ENCODE measurements at places on chromosomes 4 and X.

- DNase-seq = no peak
Measured at GRCh38 chr4:79584902-79585301, 176.9 kb upstream of the GK2 start.

- no peak for DNase-seq
Measured at GRCh38 chr4:148216866-148217814, 225.1 kb downstream of the NR3C2 start.

DNA sequence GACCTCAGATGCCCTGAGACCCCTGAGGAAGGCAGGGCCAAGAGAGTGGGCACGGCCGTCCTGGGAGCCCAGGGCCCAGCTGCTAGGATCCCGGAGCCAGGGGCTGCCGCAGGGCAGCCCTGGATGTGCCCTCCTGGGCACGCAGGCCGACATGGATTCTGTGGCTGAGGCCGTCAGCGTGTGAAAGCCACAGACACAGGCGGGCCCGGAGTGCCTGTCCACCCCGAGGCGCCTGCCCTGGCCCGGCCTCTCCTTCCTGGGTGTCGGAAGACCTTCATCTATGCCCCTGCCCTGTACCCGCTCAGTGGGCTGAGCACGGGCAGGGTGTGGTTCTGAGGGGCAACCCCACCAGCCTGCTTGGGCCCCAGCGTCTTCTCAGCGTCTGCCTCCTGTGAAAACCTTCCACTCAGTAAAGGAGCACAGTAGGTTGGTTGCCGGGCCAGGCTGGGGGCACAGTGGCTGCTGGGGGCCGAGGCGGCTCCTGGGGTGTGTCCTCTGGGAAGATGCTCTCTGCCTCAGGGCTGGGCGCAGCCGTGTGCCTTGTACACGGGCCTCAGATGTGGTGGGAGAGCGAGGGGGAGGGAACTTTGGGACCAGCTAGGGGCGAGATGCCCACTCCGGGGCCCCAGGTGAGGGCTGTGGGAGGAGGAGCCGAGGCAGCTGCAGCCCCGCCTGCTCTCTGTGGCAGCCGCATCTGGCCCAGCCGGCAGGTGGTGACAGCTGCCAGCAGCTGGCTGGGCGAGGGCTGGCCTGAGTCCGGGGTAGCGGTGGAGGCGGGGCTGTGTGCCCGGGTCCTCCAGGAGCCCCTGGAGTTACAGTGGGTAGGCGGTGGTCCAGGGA is 20.8 kb downstream of the FGFRL1 start:
- no peak for DNase-seq

- DNase-seq = no peak
Measured at GRCh38 chr4:103497692-103498091, 222.1 kb downstream of the TACR3 start.

- DNase-seq = no peak
Measured at GRCh38 chr4:109801895-109802319, at the start of gene CFI. Gene CFI, minus strand, starts transcription at chr4:109801999. Its CDS starts 28 bp downstream, at chr4:109801971.

DNA sequence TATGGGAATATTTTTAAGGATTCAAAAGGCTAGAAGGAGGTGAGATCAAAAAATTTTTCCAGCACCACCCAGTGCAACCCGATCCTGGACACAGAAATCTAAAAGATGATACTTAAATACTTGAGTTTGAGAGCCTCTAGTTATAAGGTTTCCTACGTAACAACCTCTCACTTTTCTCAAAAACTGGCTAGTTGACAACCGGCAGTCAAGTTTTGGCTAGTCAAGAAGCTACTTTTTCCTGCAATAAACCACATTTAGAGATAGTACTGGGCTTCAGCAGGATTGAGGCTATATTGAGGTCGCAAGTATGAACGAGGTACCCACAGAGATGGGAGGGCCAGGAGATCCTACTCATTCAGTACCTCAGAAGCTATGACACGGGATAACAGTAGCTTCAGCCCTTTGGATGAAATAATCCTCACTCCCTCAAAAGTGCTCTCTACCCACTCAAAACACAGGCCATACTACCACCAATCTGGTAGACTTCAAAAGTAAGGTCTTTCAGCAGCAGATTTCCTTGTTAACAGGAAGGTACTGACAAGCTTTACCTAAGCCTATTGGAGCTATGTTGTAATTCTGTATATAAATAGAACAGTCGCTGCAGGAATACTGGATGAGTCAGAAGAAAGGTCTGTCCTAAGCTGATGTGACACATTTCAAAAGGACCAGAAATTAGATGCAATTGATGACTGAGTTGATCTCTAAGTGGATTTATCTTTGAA is 1.5 kb upstream of the TSPAN5 start:
- no peak for DNase-seq

- peak; percentile 30 for DNase-seq
Measured at GRCh38 chr4:140426610-140427105, 790 bp downstream of the CLGN start.

GRCh38 chr4:111602848-111603247 is 542.4 kb upstream of the FAM241A start:
- no peak for DNase-seq

- DNase-seq = peak; percentile 13
Measured at GRCh38 chr4:104967034-104967401, 179.7 kb upstream of the TET2 start.

DNA sequence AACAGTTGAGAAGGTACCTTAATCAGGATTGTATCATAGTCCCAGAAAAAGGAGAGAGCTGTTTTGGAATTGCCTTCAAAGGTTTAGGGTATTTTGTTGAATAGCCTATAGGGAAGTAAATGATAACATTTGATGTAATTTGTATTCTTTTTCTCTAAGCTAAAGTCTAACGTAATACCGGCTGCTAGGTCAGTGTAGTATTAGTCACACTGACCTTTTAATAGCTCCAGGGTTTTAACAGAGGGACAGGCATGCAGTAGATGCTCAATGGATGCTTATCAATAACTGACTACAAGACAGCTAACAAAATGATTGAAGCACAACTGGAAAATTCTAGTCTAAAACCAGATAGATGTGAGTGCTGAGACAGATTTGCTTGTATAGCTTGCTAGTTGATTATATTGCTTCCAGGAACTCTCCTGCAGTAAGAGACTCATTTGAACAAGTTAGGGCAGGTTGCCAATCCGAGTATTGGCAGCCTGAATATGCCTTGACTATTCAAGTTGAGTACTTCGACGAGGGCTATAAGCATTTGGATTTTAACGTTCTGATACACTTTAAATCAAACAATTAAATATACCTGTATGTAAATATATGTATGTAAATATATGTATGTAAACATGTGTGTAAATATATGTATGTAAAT is 16.5 kb upstream of the PNPLA4 start:
- peak; percentile 13 for DNase-seq

- DNase-seq = no peak
Measured at GRCh38 chr4:23213198-23213597, 520.5 kb downstream of the GBA3 start.

- no peak for DNase-seq
Measured at GRCh38 chr4:98510757-98511517, 147.5 kb downstream of the TSPAN5 start.

DNA sequence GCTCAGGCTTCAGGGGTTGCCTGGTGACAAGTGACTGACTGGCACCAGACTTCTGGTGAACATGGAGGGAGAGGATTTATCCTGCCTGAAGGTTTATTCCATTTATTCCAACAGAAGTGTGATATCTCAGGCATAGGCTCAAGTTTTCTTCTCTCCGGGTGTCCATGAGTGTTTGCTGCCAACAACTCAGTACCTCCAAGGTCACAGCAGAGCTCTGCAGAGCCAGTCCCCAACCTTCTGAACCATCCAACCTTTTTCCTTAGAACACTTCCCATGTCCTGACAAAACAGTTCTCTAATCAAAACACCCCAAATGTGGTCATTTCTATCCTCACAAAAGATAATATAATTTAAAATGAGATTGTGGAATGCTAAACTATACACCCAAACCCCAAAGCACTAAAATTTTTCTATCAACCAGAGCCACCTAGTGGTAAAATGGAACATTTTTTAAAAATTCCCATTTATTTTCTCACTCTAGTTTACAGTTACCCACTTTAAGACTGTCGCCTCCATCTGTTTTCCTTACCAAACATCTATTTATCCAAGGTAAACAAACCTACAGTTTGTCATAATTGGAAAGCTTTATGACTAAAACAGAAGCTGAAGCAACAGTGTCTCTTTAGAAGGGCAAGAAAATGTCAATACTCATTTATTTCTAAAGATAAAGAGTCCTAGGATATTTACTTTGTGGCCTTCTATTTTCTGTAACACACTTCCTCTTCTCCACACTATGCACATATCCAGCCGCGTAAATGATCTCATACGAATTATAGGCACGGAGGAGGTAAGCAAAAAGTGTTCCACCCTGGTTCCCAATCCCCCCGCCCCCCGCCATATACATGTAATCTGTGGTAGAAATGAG is 39.5 kb downstream of the TMEM154 start:
- peak; percentile 2 for DNase-seq

DNA sequence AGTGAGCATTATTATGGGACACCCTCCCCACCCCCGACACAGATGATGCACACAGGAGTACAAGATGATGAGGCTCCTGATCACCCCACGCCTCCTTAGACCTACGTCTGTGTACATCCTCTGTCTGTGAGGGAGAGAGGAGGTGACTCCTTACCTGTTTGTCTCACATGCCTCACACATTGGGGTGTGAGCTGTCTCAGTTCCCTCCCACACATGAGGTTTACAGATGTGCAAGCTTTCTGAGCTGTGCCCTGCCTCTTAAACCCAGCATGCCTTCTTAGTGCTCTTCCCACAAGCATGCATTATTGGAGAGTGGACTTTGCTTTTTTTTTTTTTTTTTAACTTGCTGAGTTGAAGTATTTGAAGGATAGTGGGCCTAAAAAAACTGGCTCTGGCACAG is 76.7 kb downstream of the CLCN5 start:
- DNase-seq = no peak

DNA sequence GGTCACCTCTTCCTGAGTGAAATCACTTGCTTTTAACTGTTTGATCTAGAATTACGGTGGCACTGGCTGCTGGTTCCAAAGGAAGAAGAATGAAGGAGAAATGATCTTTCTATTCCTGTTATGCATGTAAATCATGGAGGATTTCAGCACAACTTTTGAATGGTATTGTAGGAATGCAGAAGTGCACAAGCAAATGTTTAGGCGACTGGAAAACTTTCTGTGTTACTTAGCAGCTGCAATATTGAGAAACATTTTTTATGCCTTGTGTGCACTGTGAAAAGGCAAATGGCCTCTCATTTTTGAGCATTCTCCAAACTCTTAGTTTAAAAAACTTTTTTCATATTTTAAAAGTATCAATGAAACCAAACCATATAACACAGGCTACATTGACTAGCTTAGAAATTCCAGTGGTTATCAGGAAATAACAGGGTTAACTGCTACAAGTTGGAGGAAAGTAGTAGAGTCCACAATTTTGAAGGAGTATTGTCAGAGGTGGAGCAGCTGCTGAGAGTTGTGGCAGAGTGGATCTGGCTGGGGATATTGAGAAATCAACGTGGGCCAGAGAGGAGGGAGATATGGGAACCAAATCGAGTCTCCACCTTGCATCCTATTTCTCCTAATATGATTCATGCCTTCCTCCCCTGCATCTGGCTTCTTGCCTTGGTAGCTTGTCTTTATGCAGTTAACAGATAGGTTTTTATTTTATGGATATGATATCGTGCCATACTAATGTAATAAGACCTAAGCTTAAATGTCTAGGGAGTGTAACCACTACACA is 32.0 kb upstream of the FHL1 start:
- DNase-seq = no peak
